ENCODE measurements at places on chromosomes 5 and 9.
A peak's percentile ranks its signal among the peaks of the same experiment; 100 is the strongest.

GRCh38 chr5:167701051-167701450, 590.4 kb upstream of the WWC1 start:
- DNase-seq, result no peak

DNA sequence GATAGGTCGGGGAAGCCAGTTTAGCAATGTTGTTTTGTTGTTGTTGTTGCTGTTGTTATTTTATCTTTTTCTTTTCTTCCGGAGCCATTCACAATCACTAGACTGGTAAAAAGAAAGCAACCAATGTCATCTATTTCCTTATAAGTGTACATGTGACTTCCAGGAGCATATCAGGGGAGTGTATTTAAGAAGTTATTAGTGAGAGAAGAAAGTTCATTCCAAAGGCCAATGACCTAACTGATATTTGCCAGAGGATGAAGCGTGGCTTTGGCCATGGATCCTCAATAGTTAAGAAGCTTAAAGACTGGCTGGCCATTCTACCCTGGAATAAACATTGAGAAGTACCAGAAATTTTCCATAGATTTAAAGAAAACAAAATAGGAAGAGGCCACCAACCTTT, 341.4 kb upstream of the RFX3 start:
- no peak for DNase-seq

DNA sequence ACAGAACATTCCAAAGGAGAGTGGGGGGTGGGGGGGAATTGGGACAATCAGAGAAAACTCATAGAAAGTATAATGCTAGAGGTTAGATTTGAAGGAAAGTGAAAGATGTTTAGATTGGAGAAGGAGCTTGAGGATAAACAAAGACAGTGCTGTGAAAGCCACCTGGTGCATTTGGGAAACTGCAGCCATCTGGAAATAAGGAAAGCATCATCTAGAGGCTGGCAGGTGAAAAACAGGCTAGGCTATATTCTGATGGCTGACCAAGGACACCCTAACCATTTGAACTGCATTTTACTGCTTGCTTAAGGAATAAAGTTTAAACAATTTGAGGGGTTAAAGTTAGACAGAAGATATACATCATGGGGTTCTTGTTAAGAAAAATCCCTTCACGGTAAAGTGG, 296.4 kb downstream of the CETN3 start:
- no peak for DNase-seq

GRCh38 chr9:33860200-33860871, 43.4 kb downstream of the UBE2R2 start:
- no peak for DNase-seq

DNA sequence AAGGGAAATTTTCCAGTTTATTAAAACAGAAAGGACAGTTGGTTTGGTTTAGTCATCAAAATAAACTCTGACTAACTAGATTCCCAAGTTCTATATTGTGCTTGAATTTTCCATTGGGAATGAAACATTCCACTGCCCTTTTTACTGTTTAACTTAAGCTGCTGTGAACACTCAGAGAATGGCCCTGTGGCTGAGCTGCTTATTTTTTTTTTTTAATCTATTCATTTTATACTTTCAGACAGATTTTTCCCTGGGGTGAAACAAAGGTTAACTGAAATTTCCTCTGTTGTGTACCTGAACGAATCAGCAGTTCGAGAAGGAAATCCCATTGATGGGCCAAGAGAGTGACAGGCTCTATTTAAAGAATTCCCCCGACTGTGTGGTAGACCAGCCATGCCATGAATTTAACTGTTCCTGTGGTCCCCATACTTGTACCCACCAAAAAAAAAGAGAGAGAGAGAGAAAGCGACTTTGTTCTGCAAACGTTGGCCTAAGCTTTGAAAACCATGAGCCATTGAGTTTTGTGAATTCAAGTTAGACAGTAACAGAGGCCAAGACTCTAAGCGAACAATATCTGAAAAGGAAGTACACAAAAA, 138.7 kb upstream of the GRHPR start:
- no peak for DNase-seq

GRCh38 chr9:110185806-110186205, 22.2 kb downstream of the C9orf152 start:
- DNase-seq, result no peak

- no peak for DNase-seq
Measured at GRCh38 chr5:93417490-93417889, 163.5 kb downstream of the NR2F1-AS1 start.

DNA sequence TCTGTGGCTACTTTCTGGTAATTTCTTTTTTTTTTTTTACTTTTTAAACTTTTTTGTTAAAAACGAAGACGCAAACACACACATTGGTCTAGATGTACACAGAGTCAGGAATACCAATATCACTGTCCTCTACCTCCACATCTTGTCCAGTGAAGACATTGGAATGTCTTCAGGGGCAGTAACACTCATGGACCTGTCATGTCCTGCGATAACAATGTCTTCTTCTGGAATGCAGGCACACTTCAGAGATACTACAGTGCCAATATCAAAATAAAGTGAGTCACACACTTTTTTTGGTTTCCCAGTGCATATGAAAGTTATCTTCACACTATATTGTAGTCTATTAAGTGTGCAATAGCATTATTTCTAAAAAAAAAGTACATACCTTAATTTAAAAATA, 175.9 kb downstream of the ARRDC3 start:
- no peak for DNase-seq

GRCh38 chr5:111999286-111999685, 242.3 kb upstream of the NREP start:
- DNase-seq, result no peak

DNA sequence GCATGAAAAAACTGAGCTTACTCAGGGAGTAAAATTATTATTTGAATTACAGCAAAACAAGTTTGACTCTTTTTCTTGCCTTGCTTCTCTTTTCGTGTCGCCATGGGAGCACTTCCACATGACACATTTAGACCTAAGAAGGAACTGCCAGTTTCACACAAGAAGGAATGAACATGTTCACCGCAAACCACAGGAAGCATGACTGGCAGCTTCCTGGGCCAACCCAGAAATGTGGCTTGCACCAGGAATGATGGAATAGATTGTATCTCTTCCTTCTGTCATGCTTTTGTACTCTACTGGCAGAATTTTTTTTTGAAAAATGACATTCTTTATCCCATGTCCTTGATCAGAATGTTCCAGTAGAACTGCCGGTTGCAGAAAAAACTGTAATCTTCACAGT, 32.9 kb upstream of the MAN2A1 start:
- DNase-seq, result peak; percentile 50

- DNase-seq, result no peak
Measured at GRCh38 chr5:157356576-157356975, 90.7 kb downstream of the CYFIP2 start.

- DNase-seq, result no peak
Measured at GRCh38 chr5:169166078-169166477, 134.9 kb downstream of the SLIT3 start.

DNA sequence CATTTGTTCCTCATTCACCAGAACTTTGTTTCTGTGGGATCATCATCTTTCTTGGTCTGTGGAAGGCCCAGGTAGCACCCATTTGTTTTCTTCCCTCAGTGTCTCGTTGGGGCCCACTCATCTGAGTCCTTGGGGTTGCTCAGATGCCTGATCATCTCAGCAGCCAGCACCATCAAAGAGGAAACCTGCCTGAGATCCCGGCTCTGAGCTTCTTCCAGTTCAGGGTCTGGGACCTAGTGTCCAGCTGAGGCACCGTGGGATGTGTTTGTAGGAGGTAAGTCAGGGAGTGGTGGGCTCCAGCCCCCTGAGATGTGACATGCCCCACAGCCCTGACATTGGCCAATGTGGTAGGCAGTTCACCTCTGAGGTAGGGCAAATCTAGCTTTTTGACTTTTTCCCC, 9.4 kb upstream of the CD180 start:
- DNase-seq, result no peak

GRCh38 chr5:83523929-83524328, 52.4 kb downstream of the VCAN start:
- DNase-seq, result no peak

GRCh38 chr5:157265714-157266285, at the start of gene CYFIP2:
Gene CYFIP2, plus strand, starts transcription at chr5:157266123. Its CDS starts 19,239 bp downstream, at chr5:157285362.
- no peak for DNase-seq

DNA sequence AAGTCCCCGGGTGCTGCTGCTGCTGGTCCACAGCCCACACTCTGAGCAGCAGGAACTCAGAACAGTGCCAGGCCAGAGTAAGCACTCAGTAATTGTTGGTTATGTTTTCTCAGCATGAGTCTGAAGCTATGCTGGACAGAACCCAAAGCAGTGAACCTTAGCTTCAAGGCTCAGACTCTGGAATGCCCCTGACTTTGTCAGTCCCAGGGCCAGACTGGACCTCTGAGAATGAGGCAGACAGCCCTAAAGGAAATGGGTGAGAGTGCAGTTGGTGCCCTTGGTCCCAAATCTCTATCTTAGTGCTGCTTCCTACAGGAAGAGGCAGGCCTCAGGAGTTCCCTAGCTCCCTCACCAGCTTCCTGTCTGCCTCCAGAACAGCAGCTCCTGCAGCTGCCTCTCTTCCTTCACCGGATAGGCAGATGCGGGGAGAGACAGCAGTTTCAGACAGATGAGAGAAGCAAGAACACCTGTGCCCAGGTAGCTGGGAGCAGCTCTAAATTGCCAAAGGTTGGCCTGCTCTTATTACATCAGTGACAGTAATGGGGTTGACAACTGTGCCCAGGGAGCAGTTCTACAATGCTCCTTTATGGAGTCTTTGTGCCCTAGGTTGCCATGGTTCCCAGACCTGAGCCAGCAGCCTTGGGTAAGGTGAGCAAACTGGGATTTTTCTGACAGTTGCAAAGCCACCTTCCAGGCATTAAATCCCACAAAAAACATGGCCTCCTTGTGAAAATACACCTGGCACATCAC, 82.2 kb upstream of the CXCL14 start:
- no peak for DNase-seq

GRCh38 chr5:148830211-148830610, 3.8 kb downstream of the ADRB2 start:
- no peak for DNase-seq

Data from breast epithelium (tissue), 4 donors.